ENCODE measurements at places on chromosomes 6 and 20.

GRCh38 chr20:10219993-10220750 is 1.5 kb downstream of the SNAP25 start:
- DNase-seq: no peak

GRCh38 chr20:7362601-7363000 is 577.7 kb downstream of the HAO1 start:
- no peak for DNase-seq

GRCh38 chr6:5645328-5646290 is 361.1 kb downstream of the NRN1 start:
- DNase-seq: no peak

DNA sequence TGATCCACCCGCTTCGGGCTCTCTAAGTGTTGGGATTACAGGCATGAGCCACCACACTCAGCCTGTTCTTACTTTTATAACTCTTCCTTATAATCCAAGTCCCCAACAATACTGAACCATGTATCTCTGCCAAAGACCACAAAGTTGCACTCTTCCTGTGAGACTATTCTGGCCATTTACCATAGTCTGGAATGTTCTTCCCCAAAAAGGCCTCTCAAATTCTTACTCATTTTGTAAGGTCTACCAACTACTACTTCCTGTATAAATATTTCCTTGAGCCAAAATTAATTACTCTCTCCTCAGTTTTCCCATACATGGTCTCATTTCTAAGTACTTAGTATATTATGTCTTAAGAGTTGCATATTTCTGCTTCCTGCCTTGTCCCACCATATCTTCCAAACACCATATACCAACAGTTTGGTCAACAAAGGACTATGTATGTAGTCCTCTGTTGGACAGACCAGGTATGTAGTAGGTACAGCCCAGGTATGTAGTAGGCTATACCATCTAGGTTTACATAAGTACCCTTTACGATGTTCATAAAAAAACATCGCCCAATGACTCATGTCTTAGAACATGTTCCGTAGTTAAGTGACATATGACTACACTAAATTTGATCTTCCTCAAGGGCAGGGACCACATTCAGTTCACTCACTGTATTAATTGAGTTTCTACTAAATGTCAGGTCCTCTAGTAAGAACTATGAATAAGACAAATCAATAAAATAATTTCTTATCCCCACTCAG is 22.0 kb downstream of the RANBP9 start:
- DNase-seq: no peak

GRCh38 chr6:22025468-22026163 is 271.2 kb downstream of the PRL start:
- peak; percentile 67 for DNase-seq

DNA sequence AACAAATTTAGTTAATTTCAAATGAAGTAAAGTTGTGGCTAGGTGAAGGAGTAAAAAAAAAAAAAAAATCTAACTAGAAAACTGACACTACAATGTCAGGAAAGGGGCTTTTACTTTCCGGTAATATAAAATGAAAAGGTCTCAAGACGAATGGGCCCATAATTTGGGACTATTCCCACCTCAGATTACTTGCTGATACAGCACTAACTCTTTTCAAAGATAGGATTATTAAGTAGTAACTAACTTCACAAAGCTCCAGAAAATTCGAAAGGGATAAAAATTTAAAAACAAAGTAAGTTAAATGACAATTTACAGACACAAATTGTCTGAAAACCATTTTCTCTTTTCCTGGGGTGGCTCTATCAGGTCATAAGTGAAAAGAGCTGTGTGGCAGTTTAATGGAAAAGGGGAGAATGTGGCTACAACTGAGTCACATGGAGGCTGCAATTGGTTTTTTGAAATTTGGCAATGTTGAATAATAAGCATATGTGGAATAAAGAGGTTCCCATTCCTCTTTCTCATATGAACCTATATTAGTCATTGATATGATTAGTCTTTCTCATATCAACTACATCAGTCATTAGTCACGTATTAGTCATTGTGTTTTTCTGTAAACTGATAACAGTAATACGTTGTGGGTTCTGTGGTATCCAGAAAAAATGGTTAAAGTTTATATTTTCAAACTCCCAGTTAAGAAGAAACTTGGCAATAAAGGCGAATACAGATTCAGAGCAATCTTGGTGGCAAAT is 78.0 kb downstream of the RWDD2A start:
- DNase-seq: no peak

DNA sequence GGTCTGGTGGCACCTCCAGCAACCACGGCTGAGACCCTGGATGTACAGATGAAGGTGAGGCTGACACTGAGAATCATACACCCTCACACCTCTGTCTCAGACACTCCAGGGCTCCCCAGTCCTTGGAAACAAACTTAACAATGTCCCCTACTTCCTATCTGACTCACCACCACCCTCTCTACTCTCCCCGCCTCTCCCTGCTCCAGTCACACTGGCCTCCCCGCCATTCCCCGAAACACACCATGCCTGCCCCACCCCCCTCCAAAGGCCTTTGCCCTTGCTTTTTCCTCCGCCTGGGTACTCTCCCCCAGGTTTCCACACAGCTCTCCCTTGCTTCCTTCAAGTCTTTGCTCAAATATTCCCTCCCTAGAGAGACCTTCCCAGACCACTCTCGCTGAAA is 16.3 kb downstream of the BPI start:
- no peak for DNase-seq

GRCh38 chr6:3165631-3166534 is 8.5 kb upstream of the TUBB2A start:
- DNase-seq: no peak

DNA sequence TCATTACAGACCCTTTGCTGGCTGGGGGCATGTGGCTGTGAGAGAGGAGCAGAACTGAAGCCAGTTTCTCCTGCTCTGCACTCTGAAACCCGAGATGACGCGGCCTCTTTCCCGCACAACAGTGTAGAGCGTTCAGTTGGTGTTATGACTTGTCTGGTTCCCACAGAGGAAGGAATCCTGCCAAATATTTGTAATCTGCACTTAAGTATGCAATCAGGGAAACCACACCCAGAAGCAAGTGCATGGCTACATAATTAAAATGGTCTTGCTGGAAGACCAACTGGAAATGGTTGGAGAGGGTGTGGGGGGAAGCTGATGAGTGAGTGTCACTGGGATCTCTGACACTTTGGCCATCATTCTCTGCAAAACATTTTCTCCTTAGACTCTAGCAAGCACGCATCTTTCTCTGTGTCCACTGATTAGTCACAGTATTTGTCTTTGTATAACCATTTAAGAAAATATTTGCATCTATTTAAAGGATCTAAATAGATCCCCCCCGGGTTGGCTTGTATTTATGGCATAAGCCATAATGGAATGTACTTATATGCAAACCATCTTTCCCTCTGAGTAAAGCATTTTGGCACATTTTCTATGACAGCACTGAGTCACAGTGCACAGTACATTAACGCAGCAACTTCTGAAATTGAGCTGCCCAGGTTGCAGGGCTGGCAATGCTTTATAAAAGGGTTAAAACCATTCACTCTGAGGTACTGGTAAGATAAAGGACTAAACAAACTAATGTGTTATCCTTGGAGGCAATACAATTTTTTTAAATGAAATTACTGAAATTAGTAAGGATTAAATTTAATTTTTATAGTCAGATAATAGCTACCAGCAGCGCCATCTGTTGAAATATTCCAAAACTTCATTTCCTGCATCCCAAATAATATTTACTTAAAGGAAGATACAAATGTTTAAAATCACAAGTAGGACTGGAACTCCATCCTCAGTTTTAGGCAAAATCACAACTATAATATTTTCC is 76.7 kb downstream of the FOXC1 start:
- DNase-seq: peak; percentile 26

DNA sequence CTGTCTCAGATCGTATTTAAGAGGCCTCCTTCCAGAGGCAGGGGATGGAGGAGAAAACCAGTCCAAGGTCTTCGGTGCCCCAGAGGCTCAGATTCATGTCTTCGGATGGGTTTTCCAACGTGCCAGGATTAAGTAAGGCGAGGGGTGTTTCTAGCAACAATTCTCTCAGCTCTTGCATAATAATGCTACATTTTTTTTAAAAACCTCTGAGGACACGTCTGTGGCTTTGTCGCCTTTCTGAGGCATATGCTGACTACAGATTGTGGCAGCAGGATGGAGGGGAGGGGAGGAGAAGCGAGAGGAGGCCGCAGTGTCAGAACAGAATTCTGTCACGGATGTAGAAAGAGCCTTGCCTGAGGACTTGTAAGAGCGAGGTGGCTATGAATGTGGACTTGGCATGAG is 17.7 kb upstream of the CCDC167 start:
- no peak for DNase-seq

DNA sequence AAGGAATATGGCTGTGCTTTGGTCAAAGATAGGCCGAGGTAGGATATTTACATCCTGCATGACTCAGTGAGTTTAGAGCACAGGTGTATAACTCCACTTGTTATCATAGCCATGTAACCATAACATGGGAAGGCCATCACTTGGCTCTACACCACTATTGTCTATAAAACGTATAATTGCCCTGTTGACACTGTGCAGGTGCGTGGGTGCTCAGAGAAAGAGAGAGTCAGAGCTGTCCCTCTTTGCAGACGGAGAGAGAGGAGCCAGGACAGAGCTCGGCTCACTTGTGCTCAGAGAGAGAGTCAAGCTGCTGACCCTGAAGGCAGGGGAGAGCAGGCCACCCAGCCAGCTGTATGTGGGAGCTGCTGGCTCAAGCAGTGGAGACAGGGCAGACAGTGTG is 46.0 kb downstream of the OR2B6 start:
- DNase-seq: no peak

DNA sequence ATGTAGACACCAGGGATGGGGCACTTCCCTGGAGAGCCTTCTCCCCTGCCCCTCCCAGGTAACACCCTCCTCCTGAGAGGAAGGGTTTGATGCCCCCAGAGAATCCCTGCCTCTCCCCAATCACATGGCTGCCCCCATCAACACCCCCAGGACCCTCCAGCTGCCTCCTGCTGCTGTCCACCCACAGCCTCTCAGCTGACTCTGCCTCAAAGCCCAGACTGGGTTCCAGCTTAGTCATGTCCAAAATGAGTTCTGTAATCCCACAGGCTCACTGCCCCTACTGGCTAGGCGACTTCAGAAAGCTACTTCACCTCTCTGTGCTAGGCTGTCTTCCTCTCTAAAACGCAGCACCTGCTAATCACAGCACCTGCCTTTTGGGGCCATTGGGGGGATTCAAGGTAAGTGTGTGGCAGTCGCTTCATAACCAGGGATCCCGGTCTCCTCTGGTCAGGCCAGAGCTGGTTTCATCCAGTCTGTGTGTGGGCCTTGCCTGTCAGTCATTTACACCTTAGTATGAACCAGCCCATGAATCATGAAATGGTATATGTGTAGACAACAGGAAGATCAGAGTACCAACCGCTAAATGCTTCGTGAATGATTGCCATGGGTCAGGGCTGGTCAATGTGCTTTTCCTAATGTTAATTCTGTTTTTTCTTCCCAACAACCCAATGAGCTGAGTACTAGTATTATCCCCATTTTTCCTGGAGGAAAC is 40.4 kb downstream of the TFEB start:
- DNase-seq: no peak

DNA sequence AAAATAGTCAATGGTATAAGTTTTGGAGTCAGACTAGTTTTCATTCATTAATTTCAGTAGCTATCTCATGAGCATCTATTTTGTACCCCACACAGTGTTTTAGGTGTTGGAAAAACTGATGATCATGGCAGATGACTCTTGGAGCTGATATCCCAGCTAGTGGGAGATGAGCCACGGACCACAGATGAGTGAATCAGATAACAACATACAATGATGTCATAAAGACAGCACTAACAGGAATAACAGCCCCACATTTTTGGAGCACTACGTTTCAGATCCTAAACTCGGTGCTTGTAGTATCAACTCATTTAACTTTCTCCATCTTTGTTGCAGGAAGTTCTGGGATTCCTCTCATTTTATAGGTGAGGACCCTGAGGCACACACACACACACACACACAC is 67.8 kb upstream of the EDN3 start:
- DNase-seq: no peak

GRCh38 chr6:23635150-23635549 is 490.9 kb upstream of the NRSN1 start:
- no peak for DNase-seq

GRCh38 chr6:148968771-148969602 is 222.2 kb downstream of the UST start:
- no peak for DNase-seq

GRCh38 chr20:53597030-53597482 is 3.4 kb upstream of the ZNF217 start:
- no peak for DNase-seq

- DNase-seq: no peak
Observed at GRCh38 chr20:50470264-50470858, 39.8 kb upstream of the PTPN1 start.

DNA sequence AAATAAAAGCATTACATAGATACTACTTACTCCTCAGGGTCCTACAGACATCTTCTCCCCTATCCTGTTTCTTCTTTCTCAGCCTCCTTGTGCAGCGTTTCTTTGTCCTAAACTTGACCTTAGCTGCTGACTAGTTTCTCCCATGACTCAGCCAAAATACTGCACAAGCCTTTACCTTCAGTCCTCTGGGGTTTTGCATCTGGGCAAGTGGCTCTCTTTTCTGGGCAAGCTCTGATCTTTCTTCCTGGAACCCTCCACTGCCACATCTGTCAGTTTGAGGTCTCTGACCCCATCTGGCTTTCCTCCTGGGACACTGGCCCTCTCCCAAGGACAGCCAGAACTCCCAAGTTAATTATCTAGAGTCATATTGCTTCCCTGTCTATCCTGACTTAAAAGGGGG is 838.4 kb downstream of the DHX35 start:
- no peak for DNase-seq

GRCh38 chr6:49220293-49220692 is 242.8 kb downstream of the MMUT start:
- DNase-seq: no peak

GRCh38 chr20:3405696-3406358 is 1.6 kb downstream of the DNAAF9 start:
- no peak for DNase-seq

Measured in iPS-NIHi11 (cell line).